ENCODE measurements at places on chromosomes 5 and 9.

DNA sequence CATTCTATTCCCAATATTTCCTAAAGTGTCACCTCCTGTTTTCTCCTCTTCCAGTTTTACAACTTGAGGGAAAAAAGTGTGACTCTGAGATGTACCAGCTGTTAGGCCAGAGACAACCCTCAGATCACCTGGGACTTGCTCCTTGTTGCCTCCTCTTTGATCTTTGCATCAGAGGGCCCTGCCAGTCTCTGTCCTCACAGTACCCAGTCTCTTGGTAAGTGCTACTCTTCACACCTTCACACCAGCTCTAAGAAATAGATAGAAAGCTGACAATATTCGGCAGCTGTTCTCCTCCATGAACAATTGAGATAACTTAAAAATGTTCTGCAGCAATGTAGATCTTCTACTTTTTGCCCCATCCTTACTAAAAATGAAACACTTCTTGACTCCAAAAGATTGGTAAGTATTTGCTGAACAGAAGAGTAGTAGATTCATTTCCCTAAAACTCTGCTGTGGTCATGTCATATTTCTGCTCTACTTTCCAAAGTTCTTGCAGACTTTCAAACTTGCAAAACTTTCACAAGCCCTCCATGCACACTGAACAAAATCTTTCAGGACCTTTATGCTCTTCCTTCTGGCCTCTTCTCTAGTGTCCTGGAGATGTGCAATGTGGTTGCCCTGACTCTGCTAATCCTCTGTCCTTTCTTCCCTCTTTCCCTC, 188.6 kb downstream of the SNX18 start:
- no peak for DNase-seq

DNA sequence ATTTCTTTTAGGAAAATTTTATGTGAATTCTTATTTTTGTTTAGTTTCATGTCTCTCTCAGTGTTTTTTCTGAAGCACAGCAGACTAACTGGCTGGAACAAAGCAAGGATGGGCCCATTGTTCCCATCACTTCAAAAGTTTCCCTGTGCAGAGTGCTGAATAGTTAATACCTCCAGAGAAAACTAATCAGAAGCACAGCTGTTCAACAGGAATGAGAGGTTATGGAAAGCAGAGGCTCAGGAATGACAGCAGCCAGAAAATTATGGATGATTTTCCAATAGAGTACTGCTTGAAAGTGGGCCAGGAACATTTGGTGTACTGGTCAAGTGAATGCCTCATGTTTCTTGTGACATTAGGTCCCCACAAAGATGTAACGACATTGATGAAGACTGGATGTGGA, 173.0 kb upstream of the TARS1 start:
- DNase-seq, result no peak

DNA sequence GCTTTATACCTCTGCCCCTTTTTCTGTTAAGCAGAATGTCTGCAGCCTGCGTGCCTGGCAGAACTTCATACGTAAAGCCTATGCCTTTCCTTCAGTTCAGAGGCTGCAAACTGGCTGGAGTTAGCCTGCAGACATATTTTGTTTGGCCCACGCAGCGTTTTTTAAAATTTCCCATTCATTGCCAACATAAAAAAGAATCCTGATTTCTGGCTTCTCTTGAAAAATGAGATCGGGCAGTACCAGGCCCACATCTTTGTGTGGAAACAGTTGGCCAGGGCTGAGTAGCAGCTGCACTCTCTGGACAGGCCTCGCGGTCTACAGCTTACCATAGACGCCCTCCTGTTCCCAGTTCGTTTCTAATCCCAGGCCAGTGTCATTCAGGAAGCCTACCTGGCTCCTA, 104.4 kb downstream of the SMARCA2 start:
- DNase-seq, result no peak

DNA sequence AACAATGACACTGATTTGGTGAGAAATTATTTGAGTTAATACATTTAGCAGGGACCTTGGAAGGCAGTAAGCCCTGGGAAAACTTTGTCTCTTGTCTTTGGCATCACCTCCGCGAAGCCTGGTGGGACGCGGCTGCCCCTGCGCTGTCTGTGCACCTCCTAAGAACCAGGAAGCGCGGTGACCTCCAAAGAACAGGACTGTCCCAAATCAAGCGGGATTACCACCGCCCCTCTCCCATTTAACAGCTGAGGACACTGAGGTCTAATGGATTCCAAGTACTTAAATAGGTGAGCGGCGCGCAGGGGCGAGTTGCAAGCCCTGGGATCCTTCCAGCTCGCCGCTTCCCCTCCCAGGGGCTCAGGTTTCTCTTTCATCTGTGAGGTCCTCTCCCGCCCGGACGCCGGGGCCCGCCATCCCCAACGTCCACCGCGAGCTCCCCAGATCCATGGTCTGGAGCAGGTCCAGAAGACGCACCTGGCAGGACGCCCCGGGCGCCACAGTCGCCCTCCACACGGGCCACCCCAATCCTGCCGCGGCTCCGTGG, 432 bp downstream of the STARD4 start:
- no peak for DNase-seq

- DNase-seq, result peak; percentile 23
Observed at GRCh38 chr5:17217493-17218352, at the start of gene BASP1. Gene BASP1 (plus strand): TSS chr5:17217631. CDS start chr5:17275217, 57,586 bp downstream.

DNA sequence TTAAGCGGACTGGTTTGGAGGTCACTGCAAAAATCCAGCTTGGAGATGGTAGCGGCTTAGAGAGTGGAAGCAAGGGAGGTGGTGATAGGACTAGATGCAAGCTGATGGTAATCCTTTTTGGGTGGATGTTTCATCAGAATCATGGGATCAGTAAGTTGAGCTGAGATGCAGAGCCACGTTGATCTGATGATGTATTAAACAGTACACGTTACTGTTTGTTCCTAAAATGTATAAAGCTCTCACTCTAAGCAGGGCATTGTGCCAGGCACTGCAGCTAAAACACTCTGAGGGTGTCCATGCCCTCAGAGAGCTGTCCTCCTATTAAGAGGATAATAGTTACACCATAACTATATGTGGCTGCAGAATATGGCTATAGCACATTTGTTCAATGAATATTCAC, 93.1 kb downstream of the JAKMIP2 start:
- no peak for DNase-seq

DNA sequence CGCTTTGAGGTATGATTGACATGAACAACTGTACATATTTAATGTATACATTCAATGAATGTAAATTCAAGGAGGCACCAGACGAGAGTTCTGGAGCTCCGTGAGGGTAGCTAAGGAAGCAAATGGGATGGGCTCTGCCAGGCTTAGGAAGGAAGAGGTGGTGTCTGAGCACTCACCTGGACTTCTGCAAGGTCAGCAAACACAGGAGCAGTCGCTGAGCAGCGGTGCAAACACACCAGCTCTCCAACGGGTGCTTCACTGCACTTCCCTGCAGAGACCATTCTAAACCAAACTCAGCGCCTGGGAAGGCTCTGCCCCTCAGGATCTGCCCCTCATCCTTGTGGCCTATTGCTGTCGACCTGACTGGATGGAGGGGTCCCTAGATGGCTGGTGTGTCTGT, 101.5 kb downstream of the COL23A1 start:
- no peak for DNase-seq

GRCh38 chr9:132415181-132415580, 5.2 kb downstream of the CFAP77 start:
- DNase-seq, result no peak

- no peak for DNase-seq
Observed at GRCh38 chr5:137595396-137596079, 96.4 kb upstream of the SPOCK1 start.

GRCh38 chr9:133031496-133031911, 707 bp downstream of the GTF3C5 start:
- no peak for DNase-seq

- no peak for DNase-seq
Observed at GRCh38 chr9:68978066-68978465, 35.8 kb downstream of the PRKACG start.

GRCh38 chr5:98464737-98465330, 308.6 kb upstream of the RGMB start:
- DNase-seq, result no peak

DNA sequence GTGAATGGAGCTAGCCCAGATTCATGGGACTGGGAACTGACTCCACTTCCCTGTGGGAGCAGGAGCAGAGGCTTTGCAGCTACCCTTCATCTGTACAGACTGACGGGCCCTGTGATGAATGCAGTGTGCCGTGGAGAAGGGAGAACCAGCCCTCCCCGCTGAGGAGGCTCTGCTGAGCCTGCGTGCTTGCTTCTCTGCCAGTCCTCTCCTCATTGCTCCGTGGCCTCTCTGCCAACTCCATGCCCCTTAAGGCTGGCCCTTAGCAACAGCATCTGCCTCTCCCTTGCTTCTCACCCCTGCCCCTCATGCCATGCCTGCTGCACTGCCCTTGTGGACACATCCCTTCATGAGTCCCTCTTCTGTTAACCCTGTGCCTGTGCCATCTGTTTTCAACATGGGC, 53.6 kb downstream of the GADD45G start:
- no peak for DNase-seq

DNA sequence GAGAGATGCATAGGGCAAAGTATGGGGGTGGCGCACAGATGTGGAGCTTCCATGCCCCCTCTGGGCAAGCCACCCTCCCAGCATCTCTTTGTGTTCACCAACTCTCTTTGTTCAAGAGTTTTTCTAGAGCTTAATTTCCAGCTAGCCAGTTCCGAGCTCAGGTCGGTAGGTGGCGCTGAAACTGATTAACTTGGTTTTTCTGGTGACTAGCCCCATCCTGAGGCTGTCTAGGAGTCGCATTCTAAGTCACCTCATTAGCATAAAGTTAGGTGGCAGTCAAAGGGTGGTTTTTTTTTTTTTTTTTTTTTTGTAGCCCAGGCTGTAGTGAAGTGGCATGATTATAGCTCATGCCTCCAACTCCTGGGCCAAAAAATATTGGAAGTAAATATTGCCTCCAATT, 476.4 kb downstream of the KDM4C start:
- DNase-seq, result no peak

- DNase-seq, result no peak
Observed at GRCh38 chr5:135890867-135891266, 4.8 kb downstream of the IL9 start.

GRCh38 chr5:58918021-58918729, 335.3 kb downstream of the RAB3C start:
- no peak for DNase-seq

DNA sequence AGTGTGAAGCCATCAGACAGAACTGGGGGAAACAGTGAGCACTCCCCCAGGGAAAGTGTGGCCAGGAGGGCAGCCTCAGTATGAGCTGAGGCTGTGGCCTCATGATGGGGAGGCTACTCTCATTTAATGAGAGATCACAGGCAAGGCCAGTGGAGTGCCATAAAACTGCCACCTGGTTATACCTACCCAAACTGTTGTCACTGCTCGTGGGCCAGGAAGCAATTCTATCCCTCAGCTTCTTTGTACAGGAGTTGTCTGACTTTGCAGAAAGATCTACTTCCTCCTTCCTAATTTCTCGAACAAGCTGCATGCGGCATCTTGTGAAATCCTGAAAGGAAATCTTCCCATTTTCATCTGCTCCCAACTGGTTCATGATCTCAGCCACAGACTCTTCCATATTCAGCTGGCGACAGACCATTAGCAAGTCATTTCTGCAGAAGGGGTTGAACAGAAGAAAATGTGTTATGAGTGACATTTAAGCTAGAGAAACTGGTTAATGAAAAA, 50.0 kb downstream of the TSSK1B start:
- DNase-seq, result no peak

DNA sequence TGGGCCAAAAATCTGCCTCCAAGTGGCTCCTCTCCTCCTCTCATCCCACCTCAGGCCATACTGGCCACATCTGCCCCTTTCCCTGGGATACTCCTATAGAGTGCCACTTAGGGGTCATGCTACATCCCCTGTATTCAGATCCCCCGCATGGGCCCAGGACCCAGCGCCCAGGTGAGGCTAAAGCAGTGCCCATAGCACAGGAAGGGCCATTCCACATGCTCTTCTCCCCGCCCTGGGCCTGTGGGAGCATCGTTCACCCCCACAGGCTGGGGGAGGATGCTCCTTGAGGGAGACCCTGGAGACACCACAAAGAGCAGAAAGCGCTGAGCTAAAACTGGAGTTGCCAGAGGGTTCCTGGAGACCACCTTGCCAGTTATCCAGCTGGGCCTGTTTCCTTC, 52.5 kb upstream of the SLC25A51 start:
- DNase-seq, result no peak

DNA sequence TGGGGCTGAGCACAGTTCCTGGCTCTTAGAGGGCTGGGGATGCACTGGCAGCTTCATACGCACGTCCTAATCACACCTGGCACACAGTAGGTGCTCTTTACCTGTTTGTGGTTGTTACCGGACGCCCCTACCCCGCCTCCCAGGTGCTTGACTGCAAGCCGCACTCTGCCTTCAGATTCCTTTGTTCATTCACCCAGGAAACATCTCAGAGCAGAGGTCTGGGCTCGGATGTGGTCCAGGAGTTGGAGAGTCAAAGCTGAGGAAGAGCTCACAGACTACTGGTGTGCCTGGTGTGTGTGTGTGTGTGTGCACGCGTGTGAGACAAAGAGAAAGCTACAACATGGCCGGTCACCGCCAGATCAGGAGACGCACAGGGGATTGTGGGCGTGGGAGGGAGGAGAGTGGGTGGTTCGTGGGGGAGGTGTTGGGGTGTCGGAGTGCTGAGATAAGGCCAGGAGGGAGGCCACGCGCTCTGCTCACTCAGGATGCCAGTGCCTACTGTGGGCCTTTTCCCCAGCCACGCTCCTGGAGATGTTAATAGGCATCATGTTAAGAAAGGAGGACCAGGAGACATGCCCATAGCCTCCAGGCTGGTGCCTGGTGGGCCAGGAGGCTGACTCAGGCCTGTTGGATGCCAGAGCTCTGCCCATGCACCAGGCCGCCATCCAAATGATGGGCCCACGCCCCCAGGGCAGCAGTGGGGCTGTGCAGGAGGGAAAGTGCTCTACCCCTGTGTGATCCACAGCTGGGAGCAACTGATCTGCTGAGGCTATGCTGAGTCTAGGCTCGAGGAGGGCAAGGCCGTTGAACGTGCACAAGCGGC, 39.9 kb downstream of the CRB2 start:
- DNase-seq, result no peak

- DNase-seq, result no peak
Observed at GRCh38 chr5:140587495-140587894, 22.9 kb downstream of the SLC35A4 start.

DNA sequence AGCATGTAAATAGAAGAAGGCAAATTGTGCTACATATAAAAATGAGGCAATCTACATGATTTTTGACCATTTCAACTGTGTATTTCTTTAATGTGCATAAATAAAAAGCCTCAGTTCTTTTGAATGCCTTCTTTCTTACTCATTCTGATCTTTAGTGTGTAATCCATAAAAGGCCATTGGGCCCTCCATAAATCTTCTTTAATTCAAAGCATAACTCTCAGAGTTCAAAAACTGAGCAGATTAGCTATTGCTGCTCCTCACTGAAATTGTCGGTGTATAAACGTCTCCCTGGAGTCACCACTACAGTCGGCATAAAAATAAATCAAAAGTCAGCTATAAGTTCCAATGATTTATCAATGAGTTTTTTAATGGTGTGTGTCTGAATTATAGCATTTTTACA, 45.3 kb upstream of the ADAMTSL1 start:
- no peak for DNase-seq
